Astrocyte (in vitro differentiated cells and primary cell): ENCODE measurements at places on chromosomes 13 and 19.

GRCh38 chr13:61415058-61415721 lies 459 bp downstream of the PCDH20 start:
- DNase-seq: peak; percentile 36

DNA sequence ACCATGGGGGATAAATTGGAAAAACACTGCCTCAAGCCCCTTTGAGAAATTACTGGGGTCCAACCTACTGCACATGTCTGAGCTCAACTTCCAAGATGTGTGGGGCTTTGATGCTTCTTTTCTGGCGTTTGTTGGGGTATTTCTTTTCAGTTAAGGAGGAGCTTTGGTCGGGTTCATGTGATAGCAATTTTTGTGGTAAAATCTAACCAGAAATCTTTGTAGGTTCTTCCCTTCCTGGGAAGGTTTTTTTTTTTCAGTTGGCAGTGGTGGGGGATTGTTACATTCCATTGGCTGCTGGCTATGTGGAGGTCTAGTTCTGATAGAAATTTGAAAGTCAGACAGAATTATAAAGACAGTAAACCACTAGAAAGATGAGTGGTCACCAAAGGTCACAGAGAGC lies 327.8 kb downstream of the ATP8A2 start:
- no peak for DNase-seq

DNA sequence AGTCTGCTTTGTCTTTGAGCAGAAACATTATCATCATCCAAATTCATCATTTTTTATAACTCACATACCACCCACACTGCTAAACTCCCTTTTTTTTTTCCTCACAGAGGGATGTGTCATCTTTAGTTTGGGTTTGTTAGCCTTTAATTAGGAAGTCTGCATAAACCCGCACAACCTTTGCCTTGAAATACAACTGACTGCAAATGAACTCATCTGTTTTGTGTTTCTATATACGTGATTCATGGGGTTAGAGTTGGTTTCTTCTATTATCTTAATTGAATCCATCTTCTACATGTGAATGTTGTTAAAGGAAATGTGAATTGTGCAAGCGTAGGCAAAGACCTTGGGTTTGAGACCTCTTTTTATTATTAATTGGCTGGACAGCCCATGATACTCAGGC lies 102.7 kb downstream of the SLAIN1 start:
- DNase-seq: peak; percentile 20

- no peak for DNase-seq
These were observed 109.7 kb upstream of the MCF2L start for GRCh38 chr13:112859128-112859816.

GRCh38 chr19:36014012-36014924 lies at the start of gene ALKBH6:
TSS of gene ALKBH6 (minus strand) at chr19:36014213. CDS start at chr19:36013397, 816 bp downstream.
- DNase-seq: peak; percentile 95

DNA sequence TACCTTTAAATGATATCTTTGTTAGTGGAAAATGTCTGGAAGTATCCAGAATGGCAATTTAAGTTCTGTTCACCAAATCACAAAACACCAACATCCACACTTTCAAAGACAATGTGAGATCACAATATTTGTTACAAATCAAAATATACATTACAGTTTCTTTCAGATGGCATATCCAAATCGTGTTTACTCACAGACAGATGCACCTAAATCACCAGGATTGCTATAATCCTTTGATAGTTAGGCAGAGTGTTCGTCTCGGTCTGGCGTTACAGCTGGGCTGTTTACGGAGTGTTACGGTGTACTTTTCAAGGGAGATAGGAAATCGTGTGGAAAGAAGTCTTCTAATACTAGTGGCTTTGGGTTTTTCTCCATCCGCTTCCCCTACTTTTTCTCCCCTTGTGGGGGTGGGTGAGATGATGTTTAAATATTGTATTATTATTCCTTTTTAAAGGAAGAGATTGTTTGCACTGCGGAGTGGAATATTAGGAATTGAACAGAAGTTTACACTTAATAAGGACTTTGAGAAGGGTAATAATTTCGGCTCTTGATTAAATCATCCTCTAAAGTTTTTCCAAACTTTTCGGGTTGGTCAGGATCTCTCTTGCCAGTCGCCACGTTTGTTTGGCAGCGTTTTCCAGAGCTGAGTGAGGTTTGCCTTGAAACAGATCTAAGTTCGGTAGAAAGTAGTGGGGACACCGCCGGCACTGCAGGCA lies 1.8 kb downstream of the MAB21L1 start:
- DNase-seq: peak; percentile 8

DNA sequence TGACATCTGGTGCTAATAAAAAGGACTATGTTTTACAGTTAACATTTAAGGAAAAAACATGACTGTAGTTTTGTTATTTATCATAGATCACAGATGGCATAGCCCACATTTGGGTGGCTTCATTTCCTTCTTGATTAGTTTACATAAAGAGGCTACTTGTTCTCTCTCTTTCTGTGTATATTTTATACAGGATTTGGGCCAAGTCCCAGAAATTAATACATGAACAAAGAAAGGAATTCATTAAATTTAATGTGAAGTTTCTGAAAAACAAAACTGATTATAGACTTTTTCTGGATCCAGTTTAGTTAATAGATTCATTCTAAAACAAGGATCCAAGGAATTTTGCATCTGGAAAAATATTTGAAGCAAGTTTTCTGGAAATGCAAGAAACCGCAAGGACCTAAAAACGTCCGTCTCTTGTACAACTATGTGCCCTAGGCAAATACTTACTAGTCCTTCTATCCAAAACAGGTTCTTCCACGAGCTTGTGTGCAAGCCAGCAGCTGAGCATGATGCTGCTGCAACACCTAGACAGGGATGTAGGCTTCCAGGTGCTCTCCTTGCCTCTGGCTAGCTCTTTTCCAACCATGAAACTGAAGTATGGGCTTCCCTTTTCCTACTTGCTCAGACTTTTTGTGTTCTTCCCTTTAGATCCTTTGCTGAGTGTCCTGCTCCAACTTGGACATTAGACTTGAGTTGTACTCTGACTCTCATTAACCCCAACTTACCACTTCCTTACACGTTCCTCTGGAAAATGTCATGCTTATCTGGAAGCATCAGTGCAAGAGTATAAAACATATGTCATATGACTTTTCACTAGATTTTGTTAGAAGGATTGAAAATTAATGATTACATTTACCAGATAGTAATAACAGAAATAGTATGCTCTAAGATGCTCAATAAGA lies 161.5 kb upstream of the STARD13 start:
- no peak for DNase-seq

GRCh38 chr13:48562296-48563066 lies 29.6 kb upstream of the RCBTB2 start:
- DNase-seq: peak; percentile 31

DNA sequence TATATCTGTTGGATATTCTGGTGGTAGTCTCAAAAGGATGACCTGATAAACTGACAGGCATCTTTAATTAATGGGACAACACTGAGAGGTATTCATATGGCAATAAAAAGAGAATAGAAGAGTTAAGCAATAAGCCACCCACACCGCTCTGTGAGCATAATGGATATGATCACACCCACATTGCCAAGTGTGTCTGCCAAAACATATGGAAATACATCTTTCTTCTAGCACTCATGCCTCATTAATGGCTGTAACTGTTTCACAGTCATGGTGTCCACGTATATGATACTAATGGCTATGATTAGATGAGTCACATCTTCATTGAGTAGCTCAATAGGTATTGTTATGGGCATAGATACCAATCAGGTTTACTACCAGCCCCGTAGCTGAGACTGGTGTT lies 13.1 kb downstream of the IGFL3 start:
- no peak for DNase-seq
